OCI-M1 (cell line): ENCODE measurements at places on chromosomes 5 and 9.
A peak's percentile ranks its signal among the peaks of the same experiment; 100 is the strongest.

DNA sequence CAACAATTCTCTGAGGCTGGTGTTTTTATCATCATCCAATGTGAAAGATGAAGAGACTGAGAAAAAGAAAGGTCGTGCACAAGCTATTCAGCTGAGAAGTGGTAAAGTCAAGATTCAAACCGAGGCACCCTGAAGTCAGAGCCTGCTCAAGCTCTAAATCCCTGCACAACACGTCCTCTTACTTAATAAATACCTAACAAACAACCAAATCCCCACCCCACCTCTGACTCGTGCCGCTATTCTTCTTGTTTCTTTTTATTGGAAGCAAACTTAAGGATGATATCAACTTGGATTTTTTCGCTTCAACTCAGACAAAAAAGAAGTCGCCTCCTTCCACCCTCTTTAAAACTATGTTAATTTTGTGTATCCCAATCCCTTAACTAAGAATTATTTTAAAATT, 140.2 kb downstream of the CEP120 start:
- no peak for DNase-seq

- DNase-seq: no peak
Observed at GRCh38 chr5:148626081-148626613, 28.2 kb downstream of the HTR4 start.

DNA sequence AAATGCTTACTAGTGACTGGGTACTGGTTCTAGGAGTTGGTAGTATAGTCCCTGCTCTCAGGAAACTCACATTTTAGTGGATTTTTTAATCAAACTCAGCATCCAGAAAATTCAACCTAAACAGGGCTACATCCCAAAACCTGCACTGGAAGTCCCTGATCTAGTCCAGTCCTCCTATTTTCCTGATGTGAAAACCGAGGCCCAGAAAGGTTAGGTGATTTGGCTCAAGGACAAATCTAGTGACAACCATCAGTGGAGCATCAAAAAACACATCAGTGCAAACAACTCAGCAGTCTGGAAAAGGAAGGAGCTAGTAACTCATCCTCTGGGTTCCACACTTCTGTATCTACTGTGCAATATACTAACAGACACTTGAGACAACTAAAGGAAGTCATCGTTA, 38.2 kb downstream of the SERINC5 start:
- no peak for DNase-seq

DNA sequence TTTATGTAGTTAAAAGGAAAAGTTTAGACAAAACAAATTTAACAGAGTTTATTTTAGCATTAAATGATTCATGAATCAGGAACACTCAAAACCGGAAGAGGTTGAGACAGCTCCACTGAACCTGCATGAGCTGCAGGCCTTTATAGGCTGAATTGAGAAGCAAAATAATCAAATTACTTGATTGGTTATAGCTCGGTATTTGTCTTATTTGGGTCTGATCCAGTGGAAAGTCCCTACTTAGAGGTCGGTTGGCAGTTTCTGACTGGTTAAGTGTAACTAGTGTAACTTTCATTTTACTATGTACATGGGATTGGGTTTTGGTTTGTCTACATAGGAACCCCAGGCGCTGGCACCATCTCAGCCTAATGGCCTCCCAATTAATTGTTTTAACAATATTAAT, 74.1 kb upstream of the PIK3R1 start:
- no peak for DNase-seq

- DNase-seq: no peak
Observed at GRCh38 chr5:17434982-17435381, 63.0 kb upstream of the TAF11L2 start.

GRCh38 chr9:131959056-131959455, 120.6 kb downstream of the MED27 start:
- DNase-seq: no peak

GRCh38 chr5:66239034-66239433, 94.9 kb downstream of the SREK1 start:
- DNase-seq: peak; percentile 67

DNA sequence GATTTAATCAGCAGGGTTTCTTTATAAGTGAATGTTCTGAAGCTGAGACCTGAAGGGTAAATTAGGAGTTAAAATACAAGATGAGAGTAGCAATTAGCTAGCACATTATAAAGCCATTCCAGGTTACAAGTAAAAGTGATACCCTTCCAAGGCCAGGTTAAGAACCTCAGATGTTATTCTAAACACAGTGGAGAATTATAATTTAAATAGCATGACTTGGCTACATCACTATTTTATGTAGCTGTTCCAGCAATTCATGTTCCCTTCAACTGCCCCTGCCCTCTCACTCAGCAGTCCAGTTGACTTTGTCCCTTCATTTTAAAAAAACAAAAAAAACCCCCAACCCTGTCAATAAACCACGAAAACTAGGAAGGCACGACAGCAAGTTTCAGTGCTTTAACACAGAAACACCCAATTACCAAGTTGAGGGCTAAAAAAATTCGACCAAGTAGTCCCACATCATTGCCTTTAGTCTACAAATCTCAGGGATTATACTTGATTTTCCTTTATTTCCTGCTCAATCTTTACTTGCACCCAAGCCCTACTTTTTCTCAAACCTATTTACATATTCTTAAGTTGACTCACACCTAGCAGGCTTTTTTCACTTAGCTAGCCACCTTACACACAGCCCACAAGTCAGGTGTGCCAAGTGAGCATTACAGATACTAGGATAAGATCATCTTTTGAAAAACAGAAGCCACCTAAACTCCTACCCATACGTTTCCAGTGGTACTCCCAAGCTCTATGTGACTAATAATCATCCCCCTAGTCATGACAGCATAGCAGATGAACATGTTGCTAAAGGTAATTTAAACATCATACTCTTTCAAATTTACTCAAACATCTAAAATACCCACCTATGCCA, 3.4 kb downstream of the RPL37 start:
- DNase-seq: no peak

- DNase-seq: no peak
Observed at GRCh38 chr5:137833463-137833862, 34.2 kb upstream of the MYOT start.

DNA sequence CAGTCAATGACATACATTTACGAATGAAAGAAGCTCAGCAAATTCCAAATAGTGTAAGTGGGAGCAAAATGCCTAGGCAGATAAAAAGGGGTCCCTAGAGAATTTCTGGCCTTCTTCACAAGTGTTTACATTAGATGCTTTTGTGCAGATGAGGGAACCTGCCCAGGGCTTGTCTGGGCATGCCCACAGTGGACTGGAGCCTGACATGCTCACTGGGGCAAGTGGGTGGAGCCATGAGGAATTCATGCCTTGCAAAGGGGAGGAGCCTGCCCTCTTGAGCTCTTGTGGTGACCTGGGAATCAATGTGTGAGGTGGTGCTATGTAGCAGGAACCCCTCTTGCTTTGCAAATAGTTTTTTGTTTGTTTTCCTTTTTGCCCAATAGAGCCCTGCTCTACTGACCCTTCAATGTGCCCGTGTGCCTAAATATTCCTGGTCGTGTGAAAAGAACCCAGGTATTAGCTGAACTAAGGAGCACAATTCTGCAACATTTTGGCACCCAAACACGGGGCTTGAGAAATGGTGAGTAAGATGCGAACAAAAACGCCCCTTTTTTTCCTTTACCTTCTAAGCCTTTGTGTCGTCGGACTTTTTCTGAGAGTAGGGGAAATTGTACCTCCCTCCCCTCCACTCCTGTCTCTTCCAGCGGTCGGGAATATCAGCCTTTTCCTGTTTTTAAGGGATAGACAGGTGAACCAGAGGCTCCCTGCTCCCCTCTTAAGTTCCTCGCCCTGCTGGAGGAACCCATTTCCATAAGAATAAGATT, 433.8 kb upstream of the CDH9 start:
- DNase-seq: peak; percentile 92

- DNase-seq: no peak
Observed at GRCh38 chr9:132116583-132116982, 36.9 kb upstream of the MED27 start.

GRCh38 chr5:125700380-125700861, 722.8 kb upstream of the GRAMD2B start:
- DNase-seq: peak; percentile 0

DNA sequence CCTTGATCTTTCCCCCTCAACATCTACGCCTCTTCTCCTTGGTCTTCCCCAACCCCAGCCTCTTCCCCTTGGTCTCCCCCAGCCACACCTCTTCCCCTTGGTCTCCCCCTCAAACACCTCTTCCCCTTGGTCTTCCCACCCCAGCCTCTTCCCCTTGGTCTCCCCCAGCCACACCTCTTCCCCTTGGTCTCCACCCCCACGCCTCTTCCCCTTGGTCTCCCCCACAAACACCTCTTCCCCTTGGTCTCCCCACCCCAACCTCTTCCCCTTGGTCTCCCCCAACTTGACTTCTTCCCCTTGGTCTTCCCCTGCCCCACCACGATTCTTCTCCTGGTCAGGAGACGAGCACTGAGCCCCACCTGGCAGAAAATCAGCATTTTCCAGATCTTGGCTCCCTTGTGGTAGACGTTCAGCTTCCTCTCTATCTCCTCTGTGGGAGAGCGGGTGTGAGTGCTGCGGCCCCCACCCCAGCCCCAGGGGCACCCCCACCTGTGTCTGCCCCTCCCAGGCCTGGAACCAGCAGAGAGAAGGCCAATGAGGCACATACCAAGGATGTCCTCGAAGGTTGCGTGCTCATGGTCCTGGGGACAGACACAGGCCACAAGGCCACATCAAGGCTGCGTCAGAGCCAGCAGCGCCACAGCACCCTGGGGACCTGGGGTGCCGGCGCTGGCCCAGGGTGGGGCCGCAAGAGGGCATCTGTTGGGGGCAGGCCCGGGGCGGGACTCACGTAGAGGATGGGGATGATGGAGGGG, 7.0 kb downstream of the NSMF start:
- no peak for DNase-seq

DNA sequence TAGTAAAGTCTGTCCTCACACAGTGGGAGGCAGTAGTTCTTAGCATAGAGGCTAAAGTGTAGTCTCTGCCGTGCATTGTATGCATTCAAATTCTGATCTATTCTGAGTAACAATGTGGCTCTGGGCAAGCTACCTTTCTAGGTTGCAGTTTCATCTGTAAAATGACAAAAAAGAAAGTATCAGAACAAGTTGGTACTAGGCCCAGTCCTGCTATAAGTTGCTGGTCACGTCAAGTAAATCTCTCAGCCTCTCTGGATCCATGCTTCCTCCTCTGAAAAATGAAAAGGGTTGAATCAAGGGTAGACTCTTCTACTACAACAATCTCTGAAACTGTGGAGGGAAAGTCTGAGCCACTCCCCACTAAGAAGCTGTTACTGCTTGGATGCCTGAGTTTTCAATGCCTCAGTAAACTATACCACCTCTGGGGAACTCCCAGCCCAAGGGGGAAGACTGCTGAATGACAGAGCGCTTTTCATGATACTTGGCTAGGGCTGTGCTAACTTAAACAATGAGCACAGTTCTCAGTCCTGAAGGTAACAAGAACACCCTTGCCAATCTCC, 34.5 kb upstream of the SPARC start:
- DNase-seq: no peak

- no peak for DNase-seq
Observed at GRCh38 chr5:91345461-91345860, 37.7 kb downstream of the ARRDC3 start.

GRCh38 chr9:36772449-36773403, 200.0 kb downstream of the MELK start:
- DNase-seq: peak; percentile 20

DNA sequence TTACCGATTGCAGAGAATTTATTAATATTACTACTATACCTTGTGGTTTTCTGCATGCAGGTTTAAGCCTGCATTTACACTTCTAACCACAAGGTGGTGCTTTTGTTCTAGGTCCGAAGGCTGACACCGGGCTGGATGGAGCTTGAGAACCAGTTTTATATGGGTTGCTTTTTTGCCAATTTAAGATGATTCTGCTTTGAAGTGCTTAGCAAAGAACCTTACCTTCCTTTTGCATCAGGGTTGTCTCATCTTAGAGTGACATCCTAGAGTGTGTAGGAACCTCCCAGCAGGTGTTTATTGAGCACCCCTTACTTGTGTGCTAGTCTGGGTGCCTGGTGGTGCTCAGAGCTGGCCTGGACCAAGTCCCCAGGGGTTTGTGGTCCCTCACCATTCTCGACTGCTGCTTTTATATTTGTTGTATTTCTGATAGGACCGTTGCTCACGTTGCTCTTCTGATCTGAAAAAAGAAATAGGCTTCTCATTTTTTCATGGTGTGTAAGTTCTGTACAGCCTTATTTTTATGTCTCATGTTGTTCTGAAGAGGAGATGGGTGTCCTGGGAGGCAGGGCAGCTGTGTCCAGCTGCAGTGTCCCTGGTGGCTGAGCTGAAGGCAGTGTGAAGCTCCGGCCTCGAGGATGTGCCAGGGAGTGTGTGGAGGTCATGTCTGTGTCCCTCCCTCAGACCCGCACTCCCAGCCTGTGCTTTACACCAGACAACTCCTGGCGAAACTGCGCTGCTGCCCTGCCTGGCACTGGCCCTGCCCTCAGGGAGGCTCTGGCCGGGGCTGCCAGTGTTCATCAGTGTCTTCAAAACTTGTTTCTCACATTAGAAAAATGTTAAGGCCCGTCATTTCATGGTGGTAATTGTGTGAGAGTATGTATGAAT, 54.3 kb downstream of the EHMT1 start:
- peak; percentile 68 for DNase-seq
